Small intestine (tissue), 16 donors: ENCODE measurements at places on chromosomes 11 and 22. TPM values are rescaled to one million over a fixed set of nuclear protein-coding genes. Genes with fewer than 3 reads are reported as not detected.
A peak's percentile ranks its signal among the peaks of the same experiment; 100 is the strongest.

GRCh38 chr11:71062199-71062598 lies 190.2 kb downstream of the SHANK2 start:
- no peak for DNase-seq

GRCh38 chr22:28034760-28035401 lies 115.8 kb upstream of the PITPNB start:
- DNase-seq: peak; percentile 52

DNA sequence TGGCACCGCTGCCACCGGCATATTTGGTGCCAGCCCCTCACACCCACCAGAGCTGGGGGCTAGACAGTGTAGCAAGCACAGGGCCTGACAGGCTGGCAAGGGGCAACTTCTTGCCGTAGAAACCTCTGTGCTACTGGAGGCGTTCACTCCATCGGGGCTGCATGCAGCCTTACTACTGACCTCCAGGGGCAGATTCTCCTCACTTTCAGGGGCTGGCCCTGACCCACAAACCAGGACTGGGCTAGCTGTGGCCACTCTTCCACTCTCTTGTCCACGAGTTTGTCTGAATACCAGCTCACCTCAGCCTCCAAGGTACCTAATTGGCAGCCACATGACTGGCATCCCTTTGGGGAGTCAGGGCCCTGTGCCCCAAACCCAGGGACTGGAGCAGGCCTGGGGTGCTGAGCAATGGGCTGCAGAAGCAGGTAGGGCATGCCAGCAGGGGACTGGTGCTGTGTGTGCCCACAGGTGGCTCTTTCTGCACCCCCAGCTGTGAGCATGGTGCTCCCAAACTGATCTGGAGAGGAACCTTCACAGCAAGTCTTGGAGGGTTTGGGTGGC lies 2.1 kb upstream of the LMO1 start:
- DNase-seq: no peak

DNA sequence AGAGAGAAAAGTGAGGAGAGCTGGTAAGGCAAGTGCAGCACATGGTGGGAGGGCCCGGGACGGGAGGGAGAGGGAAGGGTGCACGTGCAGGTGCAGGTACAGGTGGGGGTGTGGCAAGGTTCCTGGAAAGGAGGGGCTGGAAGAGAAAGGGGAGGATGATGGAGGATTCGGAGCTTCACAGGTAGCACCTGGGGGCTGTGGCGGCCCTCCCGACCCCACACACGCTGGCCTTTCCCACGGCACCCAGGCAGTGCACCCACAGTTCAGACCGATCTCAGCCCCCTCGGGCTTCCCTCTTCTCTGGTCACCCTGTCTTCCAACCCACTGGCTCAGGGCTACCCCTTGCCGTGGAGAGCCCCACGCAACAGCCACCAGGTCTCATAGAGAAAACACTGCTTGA lies 67.4 kb upstream of the A4GALT start:
- DNase-seq: no peak

- no peak for DNase-seq
These were observed 278.2 kb downstream of the DLG2 start for GRCh38 chr11:85348945-85349344.

Gene EWSR1
- polyA plus RNA-seq: 245 TPM

Gene GAL3ST3
- polyA plus RNA-seq: 0.12 TPM

Gene BCO2
- polyA plus RNA-seq: 9.9 TPM

Gene DNAJB13
- polyA plus RNA-seq: 0.12 TPM

Gene IGHMBP2
- 16.3 TPM for polyA plus RNA-seq

Gene CST6
- polyA plus RNA-seq: not detected
